Endodermal cell (in vitro differentiated cells): ENCODE measurements at places on chromosomes 5 and 9.

DNA sequence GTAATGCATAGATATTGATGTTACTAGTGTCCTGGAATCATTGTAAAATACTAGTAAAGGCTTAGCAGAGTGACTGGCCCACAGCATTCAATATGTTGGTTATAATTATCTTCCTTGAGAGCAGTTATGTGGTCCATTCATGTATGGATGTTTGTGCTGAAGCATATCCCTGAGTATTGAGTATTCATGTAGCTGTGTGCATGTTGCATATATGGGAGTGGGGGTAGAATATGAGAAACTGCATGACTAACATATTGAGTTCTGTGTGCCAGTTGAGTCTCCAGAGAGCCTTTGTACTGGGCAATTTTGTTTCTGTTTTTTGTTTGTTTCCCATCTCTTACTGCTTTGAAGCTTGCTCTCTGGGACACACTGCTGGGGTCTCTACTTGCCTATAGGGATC, 222.7 kb upstream of the TRIM32 start:
- no peak for DNase-seq

DNA sequence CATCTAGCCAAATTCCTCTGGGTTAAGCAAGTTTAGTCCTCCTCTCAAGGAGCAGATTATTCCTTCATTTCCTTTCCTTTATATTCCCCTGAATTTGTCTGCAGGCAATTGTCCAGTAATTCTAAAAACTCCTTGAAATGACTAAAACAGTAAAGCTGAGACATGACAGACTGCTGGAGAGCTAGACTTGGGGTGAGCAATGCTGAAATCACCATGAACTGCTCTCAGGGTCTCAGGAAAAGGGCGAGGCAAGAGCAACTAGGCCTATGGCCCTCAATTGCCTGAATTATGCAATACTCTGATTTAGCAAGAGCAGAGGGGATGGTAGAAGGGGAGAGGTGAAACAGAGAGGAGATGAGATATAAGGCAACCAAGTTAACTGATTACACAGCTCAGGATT, 172.9 kb upstream of the NREP start:
- no peak for DNase-seq

DNA sequence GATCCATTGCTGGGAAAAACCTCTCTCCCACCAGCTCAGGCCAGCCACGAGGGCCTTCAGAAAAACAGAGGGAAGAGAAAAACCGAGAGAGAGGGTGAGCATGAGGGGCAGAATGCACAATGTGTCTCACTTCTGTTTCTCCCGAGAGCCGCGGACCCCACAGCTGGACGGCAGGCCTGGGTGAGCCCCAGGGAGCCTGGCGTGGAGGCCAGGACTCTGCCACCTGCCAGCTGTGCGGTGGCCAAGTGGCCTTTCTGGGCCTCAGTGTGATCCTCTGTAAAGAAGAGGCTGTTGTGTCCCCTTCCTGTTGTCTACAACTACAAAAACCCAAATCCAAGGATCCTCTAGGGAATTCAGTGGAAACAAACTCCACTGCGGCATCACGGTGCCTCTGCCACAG, 179.3 kb downstream of the PAX5 start:
- DNase-seq = no peak

DNA sequence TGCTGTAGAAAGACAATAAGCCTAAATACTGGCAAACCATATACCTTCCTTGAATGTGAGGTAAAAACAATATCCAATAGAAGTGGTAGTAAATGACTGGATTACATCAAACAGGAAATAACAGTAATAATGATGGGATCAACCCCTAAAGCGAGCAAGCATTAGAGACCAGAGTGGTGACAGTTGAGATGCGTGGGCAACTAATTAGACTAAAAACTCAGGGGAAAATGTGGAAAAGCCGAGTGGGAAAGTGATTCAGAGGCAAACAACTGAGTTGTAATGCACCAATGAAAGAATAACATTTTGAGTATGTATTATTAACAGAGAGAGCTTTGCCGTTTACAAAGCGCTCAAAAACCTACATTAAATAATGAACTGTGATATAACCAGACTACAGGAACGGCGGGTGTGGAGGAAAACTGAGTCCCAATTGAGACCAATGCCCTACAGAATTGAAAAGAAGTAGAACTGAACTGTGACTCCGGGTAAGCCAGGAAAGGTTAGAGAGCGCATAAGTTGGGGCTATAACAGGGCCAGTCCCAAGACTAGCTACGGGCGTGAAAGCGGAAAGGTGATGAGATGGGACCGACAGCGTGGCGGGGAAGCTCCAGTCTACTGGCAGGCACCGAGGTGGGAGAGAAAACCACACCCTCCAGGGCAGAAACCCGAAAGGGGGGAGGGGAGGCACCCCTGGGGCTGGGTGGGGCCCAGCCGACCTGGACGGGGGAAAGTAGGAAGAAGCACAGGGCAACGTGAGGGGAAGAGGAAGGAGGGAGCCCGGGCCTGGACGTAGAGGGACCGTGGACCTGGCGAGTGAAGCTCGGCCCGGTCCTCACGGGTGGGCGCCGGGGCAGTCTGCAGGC, 592 bp downstream of the UBAP2 start:
- DNase-seq = no peak

DNA sequence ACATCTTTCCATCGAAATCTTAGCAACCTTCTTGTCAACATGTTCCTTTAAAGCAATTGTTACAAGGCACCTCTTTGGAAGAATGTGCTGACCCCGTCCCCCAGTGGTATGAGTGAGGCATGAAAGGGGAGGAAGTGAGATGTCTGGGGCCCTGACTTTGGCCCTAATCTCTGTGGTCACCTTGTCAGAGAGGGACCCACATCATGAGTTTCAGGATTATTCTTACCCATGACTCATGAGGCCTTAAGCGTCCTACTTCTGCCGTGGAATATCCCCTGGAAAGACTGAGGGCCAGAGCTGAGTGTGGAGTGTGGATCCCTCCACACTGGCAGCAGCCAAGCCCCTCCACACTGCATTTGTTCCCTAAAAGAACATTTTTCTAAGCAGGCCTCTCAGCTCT, 81.2 kb downstream of the FSTL4 start:
- DNase-seq = no peak

- no peak for DNase-seq
Observed at GRCh38 chr5:59266410-59266809, 627.1 kb downstream of the PDE4D start.

GRCh38 chr5:139651853-139652787, 4.0 kb downstream of the CXXC5 start:
- peak; percentile 93 for DNase-seq

DNA sequence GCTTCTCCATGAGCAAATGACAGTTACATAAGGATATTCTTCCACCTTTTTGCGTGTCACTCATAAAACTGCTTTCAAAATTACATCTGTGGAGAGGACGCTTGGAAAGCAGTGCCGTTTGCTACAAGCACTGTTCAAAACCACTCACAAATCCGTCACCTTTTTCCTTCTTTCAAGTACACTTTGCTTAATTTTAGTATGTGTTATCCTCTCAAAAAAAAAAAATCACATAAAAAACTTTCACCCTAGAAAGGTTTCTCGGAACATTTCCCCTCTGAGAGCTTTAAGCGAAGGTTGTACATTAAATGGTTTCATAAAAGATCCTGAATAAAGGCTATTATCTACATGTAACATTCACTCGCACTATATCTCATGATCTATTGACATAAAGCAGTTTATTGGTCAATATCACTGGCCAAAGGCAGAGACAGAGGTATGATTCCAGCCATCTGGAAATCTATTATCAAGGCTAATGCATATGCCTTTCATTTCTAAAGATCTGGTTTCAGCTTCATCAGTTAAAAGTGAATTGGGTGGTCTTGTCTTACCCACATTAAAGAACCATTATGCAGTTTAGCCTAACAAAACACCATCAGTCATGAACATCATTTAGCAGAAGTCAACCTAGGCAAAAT, 163.6 kb downstream of the ENC1 start:
- DNase-seq = no peak
